ENCODE measurements at places on chromosomes 13 and 19.

GRCh38 chr19:31096062-31096830 is 253.0 kb downstream of the TSHZ3 start:
- no peak for DNase-seq

GRCh38 chr13:19782049-19782726 is 557 bp downstream of the PSPC1 start:
- no peak for DNase-seq

DNA sequence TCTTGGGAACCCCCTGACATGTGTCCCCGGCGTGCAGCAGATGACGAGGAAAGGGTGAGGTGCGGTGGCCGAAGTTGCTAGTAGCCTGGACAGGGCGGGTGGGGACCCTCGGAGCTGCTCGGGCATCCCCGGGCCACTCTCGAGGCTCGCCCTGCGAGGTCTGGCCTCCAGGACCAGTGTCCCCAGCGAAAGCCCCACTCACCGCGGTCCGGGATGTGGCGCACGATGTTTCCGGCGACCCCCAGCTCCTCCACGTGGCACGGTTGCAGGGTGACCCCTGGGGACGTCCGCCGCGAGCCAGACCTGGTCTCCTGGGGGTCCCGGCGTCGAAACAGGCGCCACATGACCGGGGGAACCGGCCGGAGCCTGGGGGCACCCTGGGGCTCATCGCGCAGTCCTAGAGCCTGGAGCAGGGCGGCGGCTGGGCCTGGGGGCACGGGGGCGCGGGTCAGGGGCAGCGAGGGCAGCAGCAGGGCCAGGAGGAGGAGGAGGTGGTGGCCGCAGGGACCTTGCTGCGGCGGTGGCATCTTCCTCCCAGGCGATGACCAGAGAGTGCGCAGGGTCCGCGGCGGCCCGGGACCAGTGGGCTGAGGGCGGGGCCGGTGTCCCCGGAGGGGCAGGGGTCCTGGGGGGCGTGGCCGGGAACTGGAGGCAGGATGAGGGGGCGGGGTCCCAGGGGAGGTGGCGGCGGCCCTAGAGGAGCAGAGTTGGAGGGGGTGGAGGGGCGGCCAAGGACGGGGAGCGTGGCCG is 26.0 kb downstream of the CERS1 start:
- DNase-seq: no peak

DNA sequence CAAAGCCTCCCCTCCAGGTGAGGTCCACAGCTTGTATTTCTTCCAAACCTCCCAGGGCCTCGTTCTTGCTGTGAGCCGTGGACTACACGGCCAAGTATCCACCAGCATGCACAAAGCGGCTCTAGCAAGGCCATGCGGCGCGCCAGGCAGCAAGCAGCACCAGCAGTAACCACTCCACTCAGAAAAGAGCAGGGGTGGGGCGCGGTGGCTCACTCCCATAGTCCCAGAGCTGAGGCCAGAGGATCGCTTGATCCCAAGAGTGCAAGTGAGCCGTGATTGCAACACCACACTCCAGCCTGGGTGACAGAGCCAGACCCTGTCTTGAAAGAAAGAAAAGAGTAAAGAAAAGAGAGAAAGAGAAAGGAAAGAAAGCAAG is 4.7 kb downstream of the CCDC8 start:
- DNase-seq: no peak

GRCh38 chr19:31408460-31409124 is 59.4 kb upstream of the TSHZ3 start:
- DNase-seq: no peak

DNA sequence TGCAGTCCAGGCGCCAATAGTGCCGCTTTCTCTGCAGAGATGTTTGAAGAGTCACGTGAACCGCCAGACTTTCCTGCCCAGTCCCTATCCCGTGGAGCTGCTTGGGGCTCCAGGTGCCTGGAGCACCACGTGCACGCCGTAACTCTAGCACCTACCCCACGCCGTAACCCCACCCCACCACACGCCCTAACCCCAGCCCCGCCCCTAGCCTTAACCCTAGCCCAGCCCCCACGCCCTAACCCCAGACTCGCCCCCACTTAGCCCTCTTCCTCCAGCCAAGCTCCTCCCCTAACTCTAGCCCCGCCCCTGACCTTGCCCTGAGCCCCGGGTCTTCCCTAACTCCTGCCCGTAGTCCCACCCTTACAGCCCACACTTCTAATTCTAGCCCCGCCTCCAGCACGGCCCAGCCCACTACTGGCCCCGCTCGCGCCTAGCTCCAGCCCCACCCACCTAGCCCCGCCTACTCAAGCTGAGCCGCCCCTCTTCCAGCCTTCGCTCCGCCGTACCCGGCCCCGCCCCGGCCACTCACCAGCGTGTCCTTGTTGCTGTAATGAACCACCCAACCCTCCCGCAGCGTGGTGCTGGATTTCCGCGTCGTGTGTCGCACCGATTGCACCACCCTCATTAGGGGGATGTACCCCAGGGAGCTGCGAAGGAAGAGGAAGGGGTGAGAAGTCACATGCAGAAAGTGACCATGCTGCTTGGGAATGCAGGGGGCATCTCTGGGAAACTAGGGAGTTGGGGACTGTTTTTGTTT is 19.5 kb downstream of the PRKD2 start:
- DNase-seq: peak; percentile 58

DNA sequence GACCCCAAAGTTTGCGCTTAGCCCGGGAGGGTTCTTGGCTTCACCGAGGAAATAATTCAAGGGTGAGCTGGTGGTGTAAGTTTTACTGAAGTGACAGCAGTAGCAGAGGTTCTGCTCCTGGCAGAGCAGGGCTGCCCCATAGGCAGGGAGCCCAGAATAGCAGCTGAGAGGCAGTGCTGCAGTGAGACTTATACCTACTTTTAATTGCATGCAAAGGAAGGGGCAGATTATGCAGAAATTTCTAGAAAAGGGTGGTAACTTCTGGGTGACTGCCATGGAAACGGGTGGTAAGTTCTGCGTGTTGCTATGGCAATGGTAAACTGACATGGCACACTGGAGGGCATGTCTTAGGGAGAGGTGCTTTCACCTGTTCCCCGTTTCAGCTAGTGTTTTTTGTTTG is 17.5 kb upstream of the CAMSAP3 start:
- DNase-seq: no peak

DNA sequence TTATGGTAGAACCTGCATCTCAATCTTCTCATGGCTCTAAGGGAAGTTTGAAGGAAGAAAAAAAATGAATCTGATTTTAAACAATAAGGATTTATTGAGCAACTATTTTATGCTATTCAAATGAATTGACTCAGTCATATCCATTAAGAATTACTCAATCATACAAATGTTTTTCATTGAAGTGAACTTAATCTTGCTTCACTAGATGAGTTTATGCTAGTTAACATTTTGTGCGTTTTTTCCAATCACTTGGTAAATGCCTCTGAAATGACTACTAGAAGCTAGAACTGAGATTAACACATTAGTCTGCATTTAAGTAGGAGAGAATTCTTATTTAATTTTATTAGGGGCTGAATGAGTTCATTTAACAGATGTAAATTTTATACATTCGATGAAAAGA is 25.2 kb downstream of the RXFP2 start:
- no peak for DNase-seq

DNA sequence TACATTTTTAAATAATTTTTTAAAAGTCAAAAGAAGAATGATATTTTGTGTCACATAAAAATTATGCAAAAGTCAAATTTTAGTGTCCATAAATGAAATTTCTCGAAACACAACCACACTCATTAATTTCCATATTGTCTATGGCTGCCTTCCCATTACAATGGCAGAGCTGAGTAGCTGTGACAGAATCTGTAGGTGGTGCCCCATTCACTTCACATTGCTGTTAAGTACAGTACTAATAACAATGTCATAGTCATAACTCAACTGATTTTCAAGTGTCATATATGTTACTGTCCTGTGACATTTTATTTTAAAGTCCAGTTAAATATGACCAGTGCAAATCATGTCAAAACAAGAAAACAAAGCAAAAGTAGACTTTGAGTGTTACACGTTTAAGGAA is 114.3 kb downstream of the SPRY2 start:
- no peak for DNase-seq

DNA sequence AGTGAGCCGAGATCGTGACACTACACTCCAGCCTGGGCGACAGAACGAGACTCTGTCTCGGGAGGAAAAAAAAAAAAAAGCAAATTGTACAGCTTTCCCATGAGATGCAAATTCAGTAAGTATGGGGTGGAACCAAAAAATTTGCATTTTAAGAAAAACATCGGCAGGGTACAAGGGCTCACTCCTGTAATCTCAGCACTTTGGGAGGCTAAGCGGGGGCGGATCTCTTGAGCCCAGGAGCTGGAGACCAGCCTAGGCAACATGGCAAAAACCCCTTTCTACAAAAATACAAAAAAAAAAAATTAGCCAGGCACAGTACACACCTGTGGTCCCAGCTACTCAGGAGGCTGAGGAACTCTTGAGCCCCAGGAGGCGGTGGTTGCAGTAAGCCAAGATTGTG is 91.2 kb downstream of the ELF1 start:
- no peak for DNase-seq

DNA sequence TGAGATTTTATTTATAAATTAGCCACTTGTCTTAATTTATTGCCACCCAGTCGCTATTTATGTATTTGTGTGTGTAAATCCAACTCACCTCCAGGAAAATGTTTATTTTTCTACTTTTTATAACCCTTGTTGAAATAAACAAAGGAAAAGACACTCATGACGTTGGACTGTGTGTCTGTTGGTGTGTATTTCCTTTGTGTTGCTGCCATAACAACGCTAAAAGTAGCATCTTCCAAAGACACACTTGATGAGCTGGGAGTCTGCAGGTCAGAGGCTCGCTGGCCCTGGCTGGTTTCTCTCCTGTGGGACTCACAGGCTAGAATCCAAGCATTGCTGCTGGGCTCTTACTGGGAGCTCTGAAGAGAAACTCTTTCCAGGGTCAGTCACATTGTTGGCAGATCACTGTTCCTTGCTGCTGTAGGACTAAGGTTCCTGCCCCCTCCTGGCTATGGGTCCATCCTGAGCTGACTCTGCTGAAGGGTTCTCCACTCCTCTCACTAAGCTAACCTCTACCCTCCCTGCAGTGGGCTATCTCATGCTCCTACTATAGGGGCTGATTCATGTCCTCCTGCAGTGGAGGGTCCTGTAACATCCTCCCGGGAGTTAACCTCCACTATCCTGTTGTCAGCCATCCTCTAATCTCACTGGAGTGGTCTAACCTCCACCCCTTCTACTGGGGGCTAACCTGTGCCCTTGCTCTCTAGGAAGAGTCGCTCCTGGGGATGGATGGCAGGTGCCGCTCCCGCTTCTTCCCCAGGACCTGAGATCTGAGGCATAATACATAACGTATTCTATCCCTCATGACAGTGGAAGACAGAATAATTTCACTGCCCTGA is 2.1 kb downstream of the IFNL2 start:
- no peak for DNase-seq

DNA sequence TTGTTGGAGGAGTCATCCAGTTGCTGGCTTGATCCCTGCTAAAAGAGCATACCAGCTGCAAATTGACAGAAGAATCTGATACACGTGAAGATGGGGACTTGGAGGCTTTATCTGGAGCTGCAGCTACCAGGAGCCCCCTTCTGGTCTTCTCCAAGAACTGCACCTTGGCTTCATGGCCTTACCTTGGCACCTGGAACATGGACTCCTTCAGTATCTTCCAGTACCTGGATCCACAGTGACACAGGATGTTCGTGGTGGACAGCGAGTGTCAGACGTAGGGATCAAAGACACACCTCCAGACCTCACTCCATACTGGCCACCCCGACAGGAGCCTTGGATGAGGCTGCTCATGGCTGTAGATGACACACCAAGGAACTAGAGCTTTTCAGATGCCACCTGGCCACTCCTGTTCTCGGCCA is 9.9 kb upstream of the ACSBG2 start:
- peak; percentile 27 for DNase-seq

DNA sequence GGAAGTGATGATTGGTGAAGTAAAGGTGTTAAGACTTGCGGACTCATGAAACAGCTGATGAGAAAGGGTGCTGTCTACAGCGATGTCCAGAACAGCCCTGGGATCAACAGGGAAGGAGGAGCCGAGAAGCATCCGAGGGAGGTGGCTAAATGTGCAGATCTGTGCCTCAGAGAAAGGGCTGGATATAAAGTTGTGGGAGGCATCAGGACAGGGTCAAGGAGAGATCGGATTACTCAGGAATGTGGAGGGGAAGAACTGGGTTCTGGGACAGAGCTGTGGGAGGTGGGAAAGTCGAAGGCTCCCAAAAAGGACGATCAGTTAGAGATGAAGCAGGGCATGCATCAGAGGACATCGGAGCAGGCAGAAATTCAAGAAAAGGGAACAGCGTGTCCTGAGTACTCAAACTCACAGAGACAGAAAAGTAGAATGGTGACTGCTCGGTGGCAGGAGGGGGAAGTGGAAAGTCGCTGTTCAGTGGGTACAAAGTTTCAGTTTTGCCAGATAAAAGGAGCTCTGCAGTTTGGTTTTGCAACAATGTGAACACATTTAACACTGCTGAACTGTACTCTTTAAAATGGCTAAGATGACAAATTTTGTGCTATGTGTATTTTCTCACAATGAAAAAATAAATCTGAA is 1.9 kb downstream of the SIGLEC14 start:
- no peak for DNase-seq

DNA sequence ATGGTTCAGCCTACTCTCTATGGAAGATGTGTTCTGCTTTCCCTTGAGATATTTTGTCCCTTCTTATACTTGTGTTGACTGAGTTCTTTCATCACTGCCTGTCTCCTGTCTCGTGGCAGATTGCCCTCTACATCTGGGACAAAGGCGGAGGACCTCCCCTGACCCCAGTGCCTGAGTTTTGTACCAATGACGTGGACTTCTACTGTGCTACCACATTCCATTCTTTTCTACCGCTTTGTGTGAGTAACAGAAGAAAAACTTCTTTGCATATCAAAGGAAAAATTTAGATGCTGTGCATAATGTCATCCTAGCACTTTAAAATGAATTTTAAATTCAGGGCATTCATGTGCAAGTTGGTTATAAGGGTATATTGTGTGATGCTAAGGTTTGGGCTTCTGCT is 74.6 kb downstream of the B3GLCT start:
- DNase-seq: no peak

DNA sequence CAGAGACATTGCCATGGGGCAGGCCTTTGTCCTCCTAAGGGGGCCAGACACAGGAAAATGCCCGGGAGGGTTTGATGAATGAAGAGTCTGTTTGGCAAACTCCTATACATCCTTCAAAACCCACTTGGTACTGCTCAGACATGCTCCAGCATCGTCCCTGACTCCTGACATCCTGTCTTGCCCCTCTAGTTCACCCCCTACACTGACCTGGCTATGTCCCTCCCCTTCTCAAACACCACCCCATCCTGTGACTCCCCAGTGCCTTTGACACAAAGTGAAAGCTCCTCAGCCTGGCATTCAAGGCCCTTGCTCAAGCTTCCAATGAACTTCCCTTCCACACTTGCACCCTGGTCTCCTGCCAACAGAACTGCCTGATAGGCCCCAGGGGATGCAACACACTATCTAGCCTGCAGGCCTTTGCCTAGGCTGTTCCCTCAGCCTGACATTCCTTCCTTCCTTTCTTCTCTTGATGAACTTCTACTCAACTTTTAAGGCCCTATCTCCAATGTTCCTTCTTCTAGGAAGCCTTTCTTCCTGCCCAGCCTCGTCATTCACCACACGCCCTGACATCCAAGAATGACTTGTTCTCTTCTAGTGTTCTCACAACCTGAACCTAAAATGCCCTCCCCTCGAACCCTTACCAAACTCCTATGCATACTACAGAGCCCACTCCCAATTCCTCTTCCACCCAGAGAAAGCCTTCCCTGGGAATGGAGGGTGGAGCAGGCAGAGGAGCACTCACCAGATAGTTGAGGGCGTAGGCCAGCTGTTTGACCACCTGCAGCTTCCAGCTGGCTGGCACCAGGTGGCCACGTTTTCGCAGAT is 12.4 kb downstream of the JAK3 start:
- no peak for DNase-seq

Data from globus pallidus (tissue), 1 donor.